ENCODE measurements at places on chromosomes 11 and 22.

- no peak overlapping the region for H3K4me3 ChIP-seq
- no peaks in the 10 kb centered on the region for H3K4me1 ChIP-seq
- no peak for DNase-seq
Measured at GRCh38 chr11:61854966-61855714, 27.0 kb downstream of the FADS2 start.

DNA sequence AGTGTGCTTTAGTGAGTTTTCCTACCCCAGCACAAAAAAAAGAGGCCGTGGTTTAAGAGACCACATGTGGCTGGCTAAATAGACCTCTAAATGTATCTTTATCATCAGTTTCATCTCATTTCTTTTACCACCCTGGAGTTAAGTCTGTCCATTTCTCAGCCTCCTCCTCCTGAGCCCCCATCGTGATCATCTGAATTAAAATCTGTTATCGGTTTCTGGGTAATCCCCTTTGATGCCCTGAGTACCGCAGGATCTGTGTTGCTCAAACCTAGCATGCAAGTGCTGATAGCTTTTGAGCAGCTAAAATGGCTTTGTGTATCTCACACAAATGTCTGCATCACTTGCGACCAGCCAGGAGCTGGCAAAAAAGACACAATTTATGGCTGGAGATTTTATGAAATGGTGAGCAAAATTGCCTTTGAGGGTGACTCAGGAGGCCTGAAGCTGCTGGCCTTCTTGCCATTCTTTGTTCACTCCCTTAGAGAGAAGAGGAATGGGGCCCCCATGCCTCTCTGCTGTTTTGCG lies 236.5 kb downstream of the NTM start:
- DNase-seq, result no peak
- H3K36me3 ChIP-seq, result no peaks in the 10 kb centered on the region
- H3K4me3 ChIP-seq, result no peak overlapping the region
- H3K4me1 ChIP-seq, result no peaks in the 10 kb centered on the region
- no peak overlapping the region for H3K27ac ChIP-seq
- H3K27me3 ChIP-seq, result no peaks in the 10 kb centered on the region

GRCh38 chr22:47996446-47996857 lies 1234.0 kb downstream of the TBC1D22A start:
- no peak for DNase-seq
- H3K36me3 ChIP-seq, result no peaks in the 10 kb centered on the region
- no peaks in the 10 kb centered on the region for H3K4me1 ChIP-seq
- no peak overlapping the region for H3K4me3 ChIP-seq
- no peaks in the 10 kb centered on the region for H3K27me3 ChIP-seq
- no peak overlapping the region for H3K27ac ChIP-seq

DNA sequence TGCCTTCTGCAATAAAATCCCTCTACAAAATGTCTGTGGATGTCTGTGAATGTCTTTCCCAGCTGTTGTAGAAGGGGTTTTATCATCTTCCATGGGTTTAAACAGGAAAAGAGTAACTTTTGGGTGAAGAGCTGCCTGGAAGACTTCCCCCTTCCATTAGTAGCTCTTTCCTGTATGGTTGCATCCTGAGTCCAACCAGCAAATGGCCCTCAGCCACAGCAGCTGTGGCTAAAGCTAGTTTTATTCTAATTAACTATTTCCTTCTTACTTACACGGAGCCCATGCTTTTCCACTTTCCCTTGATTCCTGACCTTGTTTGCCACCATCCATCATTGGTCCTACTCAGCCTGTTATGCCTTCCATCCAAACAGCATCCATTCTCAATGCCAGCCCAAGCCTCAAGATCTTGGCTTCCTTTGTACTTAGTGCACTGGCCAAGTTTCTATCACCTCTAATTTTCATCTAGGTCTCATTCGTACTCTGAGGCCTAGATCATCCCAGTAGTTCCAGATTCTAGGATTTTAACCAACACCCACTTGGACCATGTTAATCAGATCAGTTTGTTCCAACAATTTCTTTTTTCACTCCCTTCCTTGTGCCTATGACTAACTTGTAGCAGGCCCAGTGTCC lies 41.5 kb upstream of the CADM1 start:
- H3K36me3 ChIP-seq, result no peaks in the 10 kb centered on the region
- no peaks in the 10 kb centered on the region for H3K4me1 ChIP-seq
- DNase-seq, result no peak
- H3K27me3 ChIP-seq, result no peaks in the 10 kb centered on the region

GRCh38 chr11:10247011-10247410 lies 47.0 kb downstream of the SBF2 start:
- H3K4me1 ChIP-seq, result no peaks in the 10 kb centered on the region
- no peak overlapping the region for H3K27ac ChIP-seq
- H3K36me3 ChIP-seq, result no peaks in the 10 kb centered on the region
- no peak for DNase-seq

- no peak overlapping the region for H3K4me3 ChIP-seq
- H3K27ac ChIP-seq, result no peak overlapping the region
- H3K4me1 ChIP-seq, result no peaks in the 10 kb centered on the region
- DNase-seq, result no peak
- H3K36me3 ChIP-seq, result no peaks in the 10 kb centered on the region
Measured at GRCh38 chr11:10017050-10017449, 277.0 kb downstream of the SBF2 start.

- no peaks in the 10 kb centered on the region for H3K4me1 ChIP-seq
- H3K4me3 ChIP-seq, result no peak overlapping the region
- no peaks in the 10 kb centered on the region for H3K36me3 ChIP-seq
- no peaks in the 10 kb centered on the region for H3K27me3 ChIP-seq
- no peak for DNase-seq
- H3K27ac ChIP-seq, result no peak overlapping the region
Measured at GRCh38 chr11:85165819-85166218, 461.3 kb downstream of the DLG2 start.

DNA sequence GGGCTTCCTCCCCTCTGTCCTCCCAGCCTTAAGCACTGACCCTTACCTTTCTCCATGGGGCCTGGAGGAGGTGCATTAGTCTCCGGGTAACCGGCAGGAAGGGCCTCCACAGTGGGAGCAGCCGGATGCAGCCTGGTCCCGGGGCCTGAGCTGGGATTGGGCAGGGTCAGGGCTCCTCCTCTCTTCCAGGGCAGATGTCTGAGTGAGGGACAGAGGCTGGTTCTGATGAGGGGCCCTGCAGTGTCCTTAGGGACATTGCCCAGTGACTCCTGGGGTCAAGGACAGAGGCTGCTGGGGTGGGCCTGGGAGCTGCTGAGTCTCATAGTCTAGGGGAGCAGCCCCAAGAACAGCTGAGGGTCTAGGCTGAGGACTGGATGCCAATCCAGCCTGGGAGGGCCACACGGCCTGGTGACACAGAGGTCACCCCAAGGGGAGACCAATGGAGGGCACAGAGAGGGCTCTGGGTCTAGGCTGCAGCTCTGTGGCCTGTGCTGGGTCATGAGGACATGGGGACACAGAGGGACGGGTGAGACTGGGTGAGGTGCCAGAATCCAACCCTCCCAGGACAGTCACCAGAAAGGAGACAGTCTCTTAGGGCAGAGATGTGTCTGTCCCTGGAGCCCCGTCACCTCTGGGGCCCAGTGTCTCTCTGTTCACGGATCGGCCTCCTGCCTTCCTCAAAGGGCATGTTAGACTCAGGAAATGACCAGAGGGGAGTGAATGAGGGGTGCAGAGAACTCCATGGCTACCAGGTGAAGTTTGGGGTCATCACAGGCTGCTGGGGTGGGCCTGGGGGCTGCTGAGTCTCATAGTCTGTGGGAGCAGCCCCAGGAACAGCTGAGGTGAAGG lies 6.5 kb downstream of the IGLL5 start:
- no peaks in the 10 kb centered on the region for H3K4me1 ChIP-seq
- no peak overlapping the region for H3K27ac ChIP-seq
- H3K36me3 ChIP-seq, result no peaks in the 10 kb centered on the region
- no peak overlapping the region for H3K4me3 ChIP-seq
- DNase-seq, result no peak

- no peak for DNase-seq
- no peak overlapping the region for H3K27ac ChIP-seq
- no peaks in the 10 kb centered on the region for H3K36me3 ChIP-seq
- no peaks in the 10 kb centered on the region for H3K27me3 ChIP-seq
- no peaks in the 10 kb centered on the region for H3K4me1 ChIP-seq
- H3K4me3 ChIP-seq, result no peak overlapping the region
Measured at GRCh38 chr11:77287615-77288273, 13.7 kb downstream of the GDPD4 start.

DNA sequence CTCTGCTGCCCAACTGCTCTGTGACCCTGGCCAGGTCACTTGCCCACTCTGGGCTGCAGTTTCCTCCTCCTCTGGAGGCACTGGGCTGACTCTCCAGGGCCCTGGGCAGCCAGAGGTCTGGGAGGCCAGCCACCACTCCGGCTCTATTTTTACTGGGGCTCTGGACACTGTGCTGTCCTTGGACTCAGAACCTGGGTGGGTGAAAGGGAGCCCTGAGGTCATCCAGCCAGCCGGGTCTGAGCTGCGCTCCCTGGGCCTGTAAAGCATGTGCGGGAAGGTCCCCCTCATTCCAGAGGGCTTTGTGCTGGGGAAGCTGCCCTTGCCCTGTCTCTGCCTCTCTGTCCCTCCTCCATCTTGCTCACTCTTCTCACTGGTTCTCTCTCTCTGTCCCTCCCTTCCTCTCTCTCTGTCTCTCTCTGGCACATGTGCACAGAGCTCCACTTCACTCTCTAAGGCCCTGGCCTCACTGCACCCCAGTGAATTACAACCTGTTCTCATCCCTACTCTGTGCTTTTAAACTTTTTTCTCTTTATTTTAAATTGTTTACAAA lies 24.6 kb downstream of the MB start:
- no peak overlapping the region for H3K4me3 ChIP-seq
- H3K27ac ChIP-seq, result no peak overlapping the region
- H3K27me3 ChIP-seq, result no peaks in the 10 kb centered on the region
- no peaks in the 10 kb centered on the region for H3K36me3 ChIP-seq

DNA sequence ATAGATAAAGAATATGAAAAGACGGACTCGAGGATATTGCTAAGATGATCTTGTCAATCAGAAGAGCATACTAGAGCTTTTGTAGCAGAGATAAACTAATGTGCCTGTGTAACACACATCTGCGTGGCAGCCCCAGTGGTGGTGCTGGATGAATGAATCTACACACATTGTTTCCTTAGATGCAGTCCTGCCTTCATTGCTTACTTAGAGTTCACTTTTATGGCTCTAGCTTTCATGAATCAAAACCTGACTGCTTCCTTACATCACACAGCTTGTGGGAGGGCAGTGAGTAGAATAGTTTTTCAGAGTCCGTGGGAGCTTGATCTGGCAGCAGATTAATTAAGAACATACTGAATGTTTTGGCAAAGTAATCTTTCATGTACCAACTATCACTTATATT lies 83.7 kb downstream of the EXT2 start:
- H3K27ac ChIP-seq, result no peak overlapping the region
- H3K4me1 ChIP-seq, result no peaks in the 10 kb centered on the region
- no peak for DNase-seq
- no peak overlapping the region for H3K4me3 ChIP-seq
- no peaks in the 10 kb centered on the region for H3K27me3 ChIP-seq
- H3K36me3 ChIP-seq, result no peaks in the 10 kb centered on the region

GRCh38 chr11:65927904-65928397 lies 8.7 kb downstream of the DRAP1 start:
- no peaks in the 10 kb centered on the region for H3K27me3 ChIP-seq
- DNase-seq, result peak; percentile 45
- no peak overlapping the region for H3K4me3 ChIP-seq
- H3K27ac ChIP-seq, result peak overlapping the region; percentile 66
- H3K36me3 ChIP-seq, result no peaks in the 10 kb centered on the region

DNA sequence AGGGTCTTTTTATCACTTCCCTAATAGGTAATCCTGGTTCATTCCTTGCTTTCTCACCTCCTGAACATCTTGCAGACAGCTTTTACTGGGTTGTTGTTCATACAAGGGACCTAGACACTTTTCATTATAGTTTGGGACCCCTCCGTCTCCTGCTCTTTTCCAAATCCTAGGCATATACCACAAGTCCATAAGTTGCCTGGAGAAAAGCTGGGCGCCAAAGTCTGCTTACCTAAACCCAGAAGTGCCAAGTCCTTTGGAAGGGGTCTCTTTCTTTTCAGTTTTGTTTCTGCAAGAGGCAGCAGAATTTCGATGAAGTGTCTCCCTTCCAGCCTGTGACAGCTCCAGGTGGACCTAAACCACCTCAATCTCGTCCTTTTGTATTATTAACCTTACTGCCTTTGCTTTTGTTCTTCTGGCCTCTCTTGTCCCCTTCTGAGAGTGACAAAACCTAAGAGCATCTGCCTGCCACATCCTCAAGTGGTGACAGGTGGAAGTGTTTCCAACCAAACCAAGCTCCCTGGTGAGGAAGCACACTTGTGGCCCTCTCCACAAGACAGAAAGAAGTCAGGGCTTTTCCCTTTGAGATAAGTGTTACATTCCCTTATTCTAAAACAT lies 19.5 kb upstream of the P2RY6 start:
- no peak overlapping the region for H3K4me3 ChIP-seq
- no peaks in the 10 kb centered on the region for H3K27me3 ChIP-seq
- H3K36me3 ChIP-seq, result no peaks in the 10 kb centered on the region
- no peak for DNase-seq
- no peak overlapping the region for H3K27ac ChIP-seq
- H3K4me1 ChIP-seq, result no peaks in the 10 kb centered on the region

GRCh38 chr11:17500673-17501072 lies 24.0 kb upstream of the ABCC8 start:
- H3K36me3 ChIP-seq, result no peaks in the 10 kb centered on the region
- no peak overlapping the region for H3K27ac ChIP-seq

DNA sequence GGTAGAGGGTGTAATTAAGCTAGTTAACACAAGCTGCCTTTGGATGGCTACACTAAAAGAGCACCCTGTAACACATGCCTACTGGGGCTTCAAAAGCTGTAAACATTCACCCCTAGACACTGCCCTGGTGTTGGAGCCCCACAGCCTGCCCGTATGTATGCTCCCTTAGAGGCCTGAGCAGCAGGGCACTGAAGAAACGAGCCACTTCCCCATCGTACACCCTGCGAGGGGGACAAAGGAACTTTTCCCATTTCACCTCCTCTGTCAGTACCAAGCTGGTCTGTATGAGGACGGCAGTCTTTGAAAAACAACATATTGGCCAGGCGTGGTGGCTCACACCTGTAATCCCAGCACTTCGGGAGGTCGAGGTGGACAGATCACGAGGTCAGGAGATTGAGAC lies 77.0 kb downstream of the MAML2 start:
- DNase-seq, result no peak
- H3K27me3 ChIP-seq, result no peaks in the 10 kb centered on the region
- no peak overlapping the region for H3K27ac ChIP-seq
- H3K4me1 ChIP-seq, result no peaks in the 10 kb centered on the region
- H3K4me3 ChIP-seq, result no peak overlapping the region

DNA sequence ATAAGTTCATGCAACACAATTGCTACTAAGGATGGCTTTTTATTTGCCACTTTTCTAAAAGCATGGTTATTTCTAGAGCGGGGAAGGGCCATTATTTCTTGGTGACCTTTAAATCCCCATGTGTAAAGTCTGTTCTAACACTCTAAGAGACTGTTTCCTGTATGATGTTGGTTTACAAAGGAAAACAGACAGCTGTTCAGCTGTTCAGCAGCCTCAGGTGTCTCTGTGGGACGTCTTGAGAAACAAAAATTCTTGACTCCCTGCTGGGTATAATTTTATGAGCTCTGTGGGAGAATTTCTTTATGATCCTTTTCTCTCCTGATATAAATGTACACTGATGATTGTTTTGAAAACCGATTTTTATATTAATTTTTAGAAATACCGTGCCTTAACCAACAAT lies 13.9 kb downstream of the MUC15 start:
- H3K4me1 ChIP-seq, result no peaks in the 10 kb centered on the region
- no peak overlapping the region for H3K4me3 ChIP-seq
- no peaks in the 10 kb centered on the region for H3K27me3 ChIP-seq

- no peaks in the 10 kb centered on the region for H3K36me3 ChIP-seq
- peak overlapping the region; percentile 36 for H3K27ac ChIP-seq
- H3K4me3 ChIP-seq, result no peak overlapping the region
- H3K27me3 ChIP-seq, result no peaks in the 10 kb centered on the region
- peaks cover 25% of the 10 kb centered on the region for H3K4me1 ChIP-seq
Measured at GRCh38 chr11:128499613-128500253, 87.6 kb downstream of the ETS1 start.
